ENCODE measurements at places on chromosomes 12 and 14.
A peak's percentile ranks its signal among the peaks of the same experiment; 100 is the strongest.

DNA sequence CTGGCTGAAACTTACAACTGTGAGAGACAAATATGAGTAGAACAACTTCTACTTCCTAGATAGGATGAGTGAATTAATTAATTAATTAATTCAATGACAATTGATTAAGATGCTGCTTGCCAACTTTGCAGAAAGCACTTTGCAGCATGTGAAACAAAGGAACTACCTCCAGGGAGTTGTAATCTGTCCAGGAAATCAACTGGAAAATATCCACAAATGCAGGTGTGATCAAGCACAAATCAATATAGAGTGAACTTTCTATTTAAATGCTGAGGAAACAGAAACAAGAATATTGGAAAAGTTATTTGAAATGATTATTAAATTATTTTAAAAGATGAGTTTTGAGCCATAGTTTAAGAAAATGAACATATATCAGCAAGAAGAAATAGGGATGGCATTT, 163.9 kb upstream of the ARID2 start:
- no peak for DNase-seq

DNA sequence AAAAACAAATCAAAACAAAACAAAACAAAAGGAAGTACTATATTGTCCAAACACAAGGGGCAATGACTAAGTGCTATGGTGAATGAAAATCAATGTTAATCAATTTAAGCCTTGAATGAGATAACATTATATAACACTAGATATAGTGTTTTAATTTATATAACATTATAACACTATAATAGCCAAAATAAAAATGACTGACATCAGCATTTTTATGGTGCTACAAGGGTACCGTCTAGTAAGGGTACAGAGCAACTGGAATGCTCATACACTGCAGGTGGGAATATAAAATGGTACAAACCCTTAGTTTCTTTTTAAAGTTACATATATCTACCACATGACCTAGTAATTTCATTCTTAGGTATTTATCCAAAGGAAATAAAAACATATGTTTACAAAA, 5.7 kb downstream of the NEDD8 start:
- DNase-seq = no peak

DNA sequence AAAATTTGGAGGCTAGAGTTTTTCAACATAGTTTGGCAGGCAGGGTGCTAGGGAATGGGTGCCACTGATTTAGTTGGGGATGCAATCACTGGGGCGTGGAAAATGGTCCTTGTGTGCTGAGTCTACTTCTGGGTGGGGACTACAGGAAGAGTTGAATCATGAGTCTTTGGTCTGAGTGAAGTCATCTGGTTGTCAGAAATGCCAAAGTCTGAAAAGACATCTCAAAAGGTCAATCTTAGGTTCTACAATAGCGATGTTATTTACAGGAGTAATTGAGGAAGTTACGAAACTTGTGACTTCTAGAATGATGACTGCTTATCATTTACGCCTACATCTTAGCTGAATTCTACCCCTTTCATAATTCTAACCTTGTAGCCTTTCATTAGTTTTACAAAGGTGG, 209.1 kb downstream of the NUBPL start:
- DNase-seq = no peak

GRCh38 chr12:124721501-124722162, 142.0 kb downstream of the SCARB1 start:
- no peak for DNase-seq

DNA sequence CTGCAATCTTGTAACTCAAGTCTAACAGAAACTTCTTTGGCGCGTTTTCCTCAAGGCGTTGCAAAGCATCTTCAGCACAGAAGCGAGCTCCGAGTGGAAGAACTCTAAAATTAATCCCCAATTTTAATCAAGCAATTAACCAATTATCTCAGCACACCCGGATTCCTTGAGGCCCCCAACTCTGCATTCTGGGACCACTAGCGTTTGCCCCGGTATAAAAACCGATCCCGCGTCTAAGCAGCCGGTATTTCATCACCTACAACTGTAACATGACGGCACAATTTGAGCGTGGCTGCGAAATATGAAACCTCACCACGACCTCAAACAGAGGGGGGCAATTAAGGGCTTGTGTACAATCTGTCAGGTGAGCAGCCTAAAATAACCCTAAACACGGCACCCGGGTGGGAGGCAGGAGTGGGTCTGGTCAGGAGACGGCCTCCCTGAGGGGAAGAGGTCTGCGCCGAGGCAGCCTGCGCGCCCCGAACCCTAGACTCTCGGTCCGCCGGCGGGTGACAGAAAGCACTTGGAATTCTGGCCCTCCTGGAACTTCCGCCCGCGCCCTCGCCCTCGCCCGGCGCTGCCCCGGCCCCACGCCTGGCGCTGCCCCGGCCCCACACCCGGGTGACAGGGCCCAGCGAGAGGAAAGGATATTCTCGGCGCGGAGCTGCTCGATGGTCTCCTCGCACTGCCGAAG, 594 bp downstream of the ZCCHC8 start:
- DNase-seq = peak; percentile 50
